ENCODE measurements at places on chromosomes 16 and 17.

GRCh38 chr17:75693500-75694481 is 26.7 kb downstream of the SAP30BP start:
- no peak for DNase-seq

DNA sequence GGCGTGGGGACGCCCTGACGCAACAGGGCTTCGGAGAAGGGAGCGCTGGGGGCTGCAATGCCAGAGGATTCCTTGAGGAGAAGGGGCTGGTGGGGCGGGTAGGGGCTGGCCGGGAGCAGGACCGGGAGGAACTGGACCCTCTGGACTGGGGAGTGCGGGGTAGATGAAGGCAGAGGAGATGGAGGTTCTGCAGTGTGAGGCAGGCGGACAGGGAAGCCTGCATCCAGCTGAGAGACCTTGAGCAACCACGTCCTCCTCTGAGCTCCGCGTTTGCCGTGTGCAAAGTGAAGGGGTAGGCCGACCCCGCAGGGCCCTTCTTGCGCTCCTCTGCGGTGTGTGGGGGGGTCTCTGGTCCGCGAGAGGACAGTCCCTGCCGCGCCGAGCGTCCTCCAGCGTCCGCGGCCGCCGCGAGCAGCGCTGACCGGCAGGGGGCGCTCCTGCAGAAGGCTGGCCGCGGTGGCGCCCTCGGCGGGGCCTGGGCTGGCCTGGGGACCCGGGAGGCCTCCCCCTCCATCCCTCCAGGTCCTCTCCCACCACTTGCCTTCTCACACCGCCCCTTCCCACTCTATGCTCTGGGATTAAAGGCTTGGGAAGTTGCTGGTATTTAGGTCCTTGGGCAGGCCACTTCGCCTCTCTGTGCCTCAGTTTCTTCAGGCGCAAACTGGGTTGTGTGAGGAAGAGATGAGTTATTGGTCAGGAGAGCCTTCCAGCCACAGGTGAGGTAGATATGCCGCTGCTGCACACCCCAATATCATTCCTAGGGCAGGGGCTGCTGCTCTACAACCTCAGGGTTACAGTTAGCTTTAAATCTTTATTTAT is 9.6 kb upstream of the WNT9B start:
- no peak for DNase-seq

- DNase-seq = no peak
These were observed 17.7 kb downstream of the CCL17 start for GRCh38 chr16:57422026-57422944.

GRCh38 chr17:61495161-61495857 is 43.1 kb downstream of the TBX4 start:
- DNase-seq = no peak

GRCh38 chr17:37490638-37491614 is 1.2 kb downstream of the DUSP14 start:
- no peak for DNase-seq

- DNase-seq = no peak
These were observed 38.2 kb downstream of the IL4R start for GRCh38 chr16:27351989-27352388.

GRCh38 chr16:58419241-58419990 is 27.1 kb downstream of the GINS3 start:
- DNase-seq = no peak

DNA sequence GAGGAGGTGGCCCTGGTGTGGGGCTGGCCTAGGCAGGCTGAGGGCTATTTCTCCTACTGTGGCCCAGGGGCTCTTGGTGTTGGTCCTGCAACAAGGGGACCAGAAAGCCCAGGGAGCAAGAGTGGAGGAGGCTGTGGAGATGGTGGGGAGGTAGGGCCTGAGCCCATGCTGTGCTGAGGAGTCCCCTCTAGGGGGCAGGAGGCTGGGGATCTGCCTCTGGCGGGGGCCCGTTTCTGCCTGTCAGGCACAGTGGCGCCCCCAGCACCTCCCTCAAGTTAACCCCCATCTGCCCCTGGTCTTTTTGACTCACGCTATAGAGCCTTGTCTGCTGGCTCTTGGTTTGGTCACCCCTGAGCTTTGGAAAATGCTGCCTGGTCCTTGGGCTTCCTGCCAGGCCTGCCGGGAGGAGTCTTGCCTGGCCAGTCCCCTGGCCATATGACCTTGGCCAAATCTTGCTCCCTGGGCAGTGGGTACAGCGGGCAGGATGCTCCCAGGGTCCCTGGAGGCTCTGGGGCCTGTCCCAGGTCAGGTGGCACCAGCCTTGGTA is 5.9 kb downstream of the BAIAP2 start:
- DNase-seq = no peak

DNA sequence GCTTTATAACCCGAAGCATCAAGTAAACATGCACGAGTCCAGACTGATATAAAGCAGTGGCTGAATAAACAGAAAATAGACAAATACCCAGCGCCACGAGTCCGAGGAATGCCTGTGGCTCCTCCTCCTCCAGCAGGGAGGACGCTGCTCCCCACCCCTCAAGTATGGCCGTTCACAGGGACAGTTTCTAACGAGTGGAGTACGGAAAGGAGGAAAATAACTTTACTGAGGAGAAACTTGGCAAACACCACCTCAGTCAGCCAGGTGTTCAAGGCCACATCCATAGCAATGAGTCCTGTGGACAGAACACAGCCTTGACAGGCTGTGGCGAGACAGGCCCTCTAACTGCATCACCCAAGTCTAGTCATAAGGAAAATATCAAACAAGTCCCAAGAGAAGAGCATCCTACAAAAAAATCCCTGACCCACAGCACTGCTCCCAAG is 9.2 kb downstream of the ZDHHC7 start:
- DNase-seq = no peak

DNA sequence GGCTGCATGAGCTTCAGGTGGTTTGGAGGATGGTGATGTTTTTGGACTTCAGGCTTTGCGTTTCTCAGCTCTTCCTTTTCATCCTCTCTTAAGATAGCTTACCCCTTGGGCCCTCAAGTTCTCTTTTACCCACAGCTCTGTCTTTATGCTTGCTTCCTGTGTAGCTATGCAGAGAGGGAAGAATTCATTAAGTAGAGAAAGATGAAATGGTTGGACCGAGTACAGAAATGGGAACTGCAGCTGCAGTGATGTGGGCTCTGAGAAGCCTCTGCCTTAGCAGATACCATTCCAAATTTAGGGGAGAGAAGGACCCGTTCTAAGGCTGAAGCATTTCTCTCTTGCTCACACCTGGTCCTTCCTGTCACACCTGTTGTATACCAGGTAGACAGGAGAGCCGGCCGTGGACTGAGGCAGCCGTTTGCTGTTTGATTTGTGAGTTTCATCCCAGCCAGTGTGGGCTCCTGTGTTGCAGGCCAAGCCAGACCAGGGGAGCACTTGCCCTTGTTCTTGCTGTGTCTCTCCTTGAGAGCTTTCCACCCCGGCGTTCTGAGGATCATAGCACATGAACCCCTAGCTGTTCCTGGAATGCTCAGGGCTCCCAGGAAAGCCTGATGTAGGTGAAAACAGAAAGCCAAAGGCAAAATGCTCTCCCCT is 392.7 kb downstream of the CPPED1 start:
- no peak for DNase-seq

DNA sequence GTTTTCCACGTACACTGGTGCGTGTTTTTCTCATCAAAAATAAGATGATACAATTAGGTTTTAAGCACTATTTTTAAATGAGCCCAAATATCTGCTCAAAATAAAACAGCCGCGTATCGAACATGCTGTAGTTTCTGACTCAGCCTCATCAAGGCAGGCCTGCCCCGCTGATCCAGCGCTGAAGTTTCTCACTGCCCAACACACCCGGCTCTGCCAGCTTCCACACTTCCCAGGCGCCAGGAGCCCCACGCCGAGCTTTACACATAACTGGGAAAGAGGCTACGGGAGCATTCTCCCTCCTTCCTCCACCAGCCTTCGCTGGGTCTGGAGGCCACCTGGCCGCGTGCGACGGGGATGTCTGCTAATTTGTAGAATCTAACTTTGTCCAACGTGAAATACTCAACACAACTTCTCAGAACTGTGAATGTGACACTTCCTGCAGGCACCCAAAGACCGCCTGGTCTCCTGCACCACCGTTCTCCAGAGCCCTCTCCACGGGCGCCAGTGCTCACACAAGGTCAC is 42.1 kb downstream of the MAP1LC3B start:
- DNase-seq = no peak

DNA sequence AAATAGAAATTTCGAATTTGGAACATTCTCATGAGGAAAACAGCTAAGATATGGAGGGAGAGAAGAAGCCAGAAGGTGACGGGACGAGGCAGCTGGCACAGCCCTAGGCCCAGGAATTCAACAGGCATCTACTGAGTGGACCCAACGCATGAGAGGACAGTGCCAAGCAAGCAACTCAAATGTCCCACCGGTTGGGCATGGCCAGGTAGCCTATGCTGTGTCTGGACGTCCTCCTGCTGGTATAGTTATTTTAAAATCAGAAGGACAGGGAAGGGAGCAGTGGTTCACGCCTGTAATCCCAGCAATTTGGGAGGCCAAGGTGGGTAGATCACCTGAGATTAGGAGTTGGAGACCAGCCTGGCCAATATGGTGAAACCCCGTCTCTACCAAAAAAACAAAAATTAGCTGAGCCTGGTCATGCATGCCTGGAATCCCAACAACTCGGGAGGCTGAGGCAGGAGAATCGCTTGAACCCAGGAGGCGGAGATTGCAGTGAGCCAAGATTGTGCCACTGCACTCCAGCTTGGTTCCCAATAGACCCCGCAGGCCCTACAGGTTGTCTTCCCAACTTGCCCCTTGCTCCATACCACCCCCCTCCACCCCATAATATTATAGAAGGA is 2.0 kb downstream of the GH1 start:
- no peak for DNase-seq

- no peak for DNase-seq
These were observed 15.5 kb downstream of the GTF3C1 start for GRCh38 chr16:27534256-27534655.

DNA sequence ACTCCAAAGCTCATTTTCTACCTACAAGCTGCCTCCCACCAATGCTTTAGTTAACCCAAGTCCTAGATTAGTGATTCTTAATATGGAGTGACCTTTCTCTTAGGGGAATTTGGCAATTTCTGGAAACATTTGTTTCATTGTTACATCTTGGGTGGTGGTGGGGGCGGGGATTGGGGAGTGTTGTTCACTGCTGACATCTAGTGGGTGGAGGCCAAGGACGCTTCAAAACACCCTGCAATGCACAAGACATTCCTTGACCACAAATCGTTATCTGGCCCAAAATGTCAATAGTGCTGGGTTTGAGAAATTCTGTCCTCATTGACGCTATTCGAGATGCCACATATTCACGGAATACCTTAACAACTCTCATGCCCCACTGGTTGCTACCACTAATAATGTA is 282.9 kb downstream of the RBFOX1 start:
- no peak for DNase-seq

GRCh38 chr17:55308613-55309391 is 44.0 kb downstream of the HLF start:
- DNase-seq = no peak

DNA sequence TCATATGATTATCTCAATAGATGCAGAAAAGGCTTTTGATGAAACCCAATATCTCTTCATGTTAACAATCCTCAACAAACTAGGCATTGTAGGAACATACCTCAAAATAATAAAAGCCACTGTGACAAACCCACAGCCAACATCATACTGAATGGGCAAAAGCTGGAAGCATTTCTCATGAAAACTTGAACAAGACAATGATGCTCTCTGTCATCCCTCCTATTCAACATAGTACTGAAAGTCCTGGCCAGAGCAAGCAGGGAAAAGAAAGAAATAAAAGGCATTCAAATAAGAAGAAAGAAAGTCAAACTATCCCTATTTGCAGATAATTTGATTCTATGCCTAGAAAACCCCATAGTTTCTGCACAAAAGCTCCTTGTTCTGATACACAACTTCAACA is 999.2 kb upstream of the GOT2 start:
- DNase-seq = no peak

- no peak for DNase-seq
These were observed 18.5 kb upstream of the ARL4D start for GRCh38 chr17:43380307-43380706.
